ENCODE measurements at places on chromosomes 16 and 17. TPM values are rescaled to one million over a fixed set of nuclear protein-coding genes. Genes with fewer than 3 reads are reported as not detected.

PRCD gene
- polyA plus RNA-seq = 13.3 TPM

ANKRD40CL gene
- not detected for polyA plus RNA-seq

RRAD gene
- polyA plus RNA-seq = 318 TPM

PDILT gene
- not detected for polyA plus RNA-seq

CPHXL2 gene
- polyA plus RNA-seq = not detected

SLC13A5 gene
- polyA plus RNA-seq = not detected

GCGR gene
- 0.79 TPM for polyA plus RNA-seq

CHAD gene
- 3.9 TPM for polyA plus RNA-seq

TNFRSF17 gene
- 0.55 TPM for polyA plus RNA-seq

CES1 gene
- polyA plus RNA-seq = not detected

PRAC2 gene
- not detected for polyA plus RNA-seq

CLDN7 gene
- polyA plus RNA-seq = 0.99 TPM

SPATA32 gene
- not detected for polyA plus RNA-seq

SLC35G6 gene
- 0.10 TPM for polyA plus RNA-seq

NKIRAS2 gene
- polyA plus RNA-seq = 98.2 TPM

SLC6A2 gene
- 1.9 TPM for polyA plus RNA-seq

TP53TG3C gene
- not detected for polyA plus RNA-seq

OR1A1 gene
- not detected for polyA plus RNA-seq

CAPNS2 gene
- not detected for polyA plus RNA-seq

CD300E gene
- polyA plus RNA-seq = 0.34 TPM

MT1M gene
- polyA plus RNA-seq = not detected

KRTAP2-1 gene
- polyA plus RNA-seq = not detected

C16orf92 gene
- polyA plus RNA-seq = not detected

ABCA3 gene
- 16.9 TPM for polyA plus RNA-seq

FZD2 gene
- polyA plus RNA-seq = 51.5 TPM

ELOB gene
- 614 TPM for polyA plus RNA-seq

KRT28 gene
- not detected for polyA plus RNA-seq

GALR2 gene
- polyA plus RNA-seq = 0.55 TPM

KRT9 gene
- not detected for polyA plus RNA-seq

ATP2A3 gene
- polyA plus RNA-seq = 15.8 TPM

SPSB3 gene
- polyA plus RNA-seq = 96.4 TPM

TPPP3 gene
- polyA plus RNA-seq = 6.2 TPM

TOM1L1 gene
- 33.5 TPM for polyA plus RNA-seq

AFMID gene
- 40.1 TPM for polyA plus RNA-seq

PLEKHG4 gene
- 5.2 TPM for polyA plus RNA-seq

LLGL2 gene
- 45.5 TPM for polyA plus RNA-seq

CCL13 gene
- polyA plus RNA-seq = not detected

NACA2 gene
- not detected for polyA plus RNA-seq

CTDNEP1 gene
- 92.5 TPM for polyA plus RNA-seq

TMC5 gene
- polyA plus RNA-seq = 0.09 TPM

C1QTNF8 gene
- polyA plus RNA-seq = 0.26 TPM

KRTAP4-3 gene
- polyA plus RNA-seq = not detected

CBFA2T3 gene
- 3.3 TPM for polyA plus RNA-seq

UBALD1 gene
- polyA plus RNA-seq = 47.3 TPM

PYY gene
- polyA plus RNA-seq = not detected

GDPD3 gene
- 0.96 TPM for polyA plus RNA-seq

SP6 gene
- 4.6 TPM for polyA plus RNA-seq

MT4 gene
- not detected for polyA plus RNA-seq

TMEM132E gene
- not detected for polyA plus RNA-seq

Measured in cardiac muscle cell (in vitro differentiated cells and primary cell).